ENCODE measurements at places on chromosomes 3 and 15. TPM values are rescaled to one million over a fixed set of nuclear protein-coding genes. Genes with fewer than 3 reads are reported as not detected.
A peak's percentile ranks its signal among the peaks of the same experiment; 100 is the strongest.

GRCh38 chr15:69973102-69973714, 124.5 kb downstream of the TLE3 start:
- H3K27ac ChIP-seq = no peak overlapping the region
- no peaks in the 10 kb centered on the region for H3K27me3 ChIP-seq
- no peak overlapping the region for H3K4me3 ChIP-seq
- H3K36me3 ChIP-seq = no peaks in the 10 kb centered on the region
- no peaks in the 10 kb centered on the region for H3K4me1 ChIP-seq
- no peak for DNase-seq

ZNF770 gene
- total RNA-seq = 38.8 TPM

SLC28A1 gene
- total RNA-seq = 0.59 TPM

CPLX3 gene
- total RNA-seq = 0.66 TPM

DNA sequence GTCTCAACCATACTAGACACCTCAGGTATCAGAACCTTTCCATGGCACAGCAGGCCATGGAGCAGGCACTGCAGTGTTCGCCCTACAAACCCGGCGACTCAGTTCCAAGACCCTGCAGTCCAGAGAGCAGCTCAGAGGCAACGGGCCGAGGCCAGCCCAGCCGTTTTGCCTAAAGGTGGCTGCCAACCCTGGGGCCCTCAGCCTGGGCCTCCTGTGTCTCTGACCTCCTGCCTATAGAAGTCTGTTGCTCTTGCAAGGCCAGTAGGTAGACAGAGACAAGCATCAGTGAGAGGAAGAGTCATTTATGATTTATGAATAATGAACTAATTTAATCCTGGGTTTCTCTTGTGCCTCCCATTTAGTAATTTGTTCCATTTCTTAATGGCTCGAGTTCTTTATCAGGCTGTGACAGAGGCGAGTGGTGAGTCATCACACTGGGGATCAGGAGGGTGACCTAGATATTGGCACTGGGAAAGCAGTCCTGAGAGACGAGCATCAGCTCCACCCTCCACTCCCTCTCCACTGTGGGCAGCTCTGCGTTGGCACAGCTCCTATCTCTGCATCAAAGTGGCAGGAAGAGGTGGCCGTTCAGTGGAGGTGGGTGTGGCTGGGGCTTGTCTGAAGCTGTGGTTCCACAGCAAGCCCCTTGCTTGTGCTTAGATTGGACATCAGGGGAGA, 79.8 kb downstream of the ABHD5 start:
- no peaks in the 10 kb centered on the region for H3K36me3 ChIP-seq
- no peak for DNase-seq
- no peak overlapping the region for H3K4me3 ChIP-seq
- peak overlapping the region; percentile 91 for H3K27ac ChIP-seq
- peaks cover 3% of the 10 kb centered on the region for H3K4me1 ChIP-seq
- no peaks in the 10 kb centered on the region for H3K27me3 ChIP-seq
